DMS79 (cell line): ENCODE measurements at places on chromosomes 5 and 9.

DNA sequence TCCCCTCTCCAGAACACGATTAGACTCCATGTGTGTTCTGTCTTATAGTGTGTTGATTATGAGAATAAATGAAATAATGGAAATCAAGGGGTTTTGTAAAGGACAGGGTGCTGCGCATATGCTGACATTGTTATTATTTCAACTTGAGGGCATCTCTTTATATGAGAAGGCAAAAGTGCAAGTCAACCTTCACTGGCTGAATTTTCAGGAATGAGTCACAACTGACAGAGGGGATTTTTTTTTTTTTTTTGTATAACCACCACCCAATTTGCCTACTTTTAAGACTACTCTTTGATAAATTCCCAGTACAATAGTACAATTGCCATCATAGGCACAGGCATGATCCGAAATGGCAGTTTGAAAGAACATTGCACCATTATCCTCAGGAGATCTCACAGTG lies 419.2 kb upstream of the NMUR2 start:
- DNase-seq, result no peak

DNA sequence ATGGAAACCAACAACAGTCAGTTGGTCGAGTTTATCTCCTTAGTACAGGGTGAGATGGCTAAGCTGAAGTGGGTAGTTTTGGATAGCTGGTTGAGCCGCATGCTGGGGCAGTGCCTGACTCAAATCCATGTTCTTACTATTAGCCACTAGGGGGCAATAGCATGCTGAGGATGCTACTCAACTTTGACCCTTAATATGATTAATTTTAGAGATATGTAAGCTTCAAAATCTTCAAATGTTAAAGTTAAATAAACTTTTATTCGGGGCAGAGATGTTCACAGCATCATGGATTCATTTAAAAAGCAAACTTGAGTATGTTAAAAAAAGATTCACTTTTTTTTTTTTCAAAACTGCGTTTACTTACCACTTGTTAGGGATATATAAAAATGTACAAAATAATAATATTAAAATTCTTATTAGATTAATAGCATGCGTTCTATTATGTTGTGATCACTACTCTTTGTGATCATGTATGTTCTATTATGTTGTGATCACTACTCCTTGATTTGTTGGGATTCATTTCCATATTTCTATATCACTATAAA lies 57.0 kb downstream of the C9orf153 start:
- no peak for DNase-seq

DNA sequence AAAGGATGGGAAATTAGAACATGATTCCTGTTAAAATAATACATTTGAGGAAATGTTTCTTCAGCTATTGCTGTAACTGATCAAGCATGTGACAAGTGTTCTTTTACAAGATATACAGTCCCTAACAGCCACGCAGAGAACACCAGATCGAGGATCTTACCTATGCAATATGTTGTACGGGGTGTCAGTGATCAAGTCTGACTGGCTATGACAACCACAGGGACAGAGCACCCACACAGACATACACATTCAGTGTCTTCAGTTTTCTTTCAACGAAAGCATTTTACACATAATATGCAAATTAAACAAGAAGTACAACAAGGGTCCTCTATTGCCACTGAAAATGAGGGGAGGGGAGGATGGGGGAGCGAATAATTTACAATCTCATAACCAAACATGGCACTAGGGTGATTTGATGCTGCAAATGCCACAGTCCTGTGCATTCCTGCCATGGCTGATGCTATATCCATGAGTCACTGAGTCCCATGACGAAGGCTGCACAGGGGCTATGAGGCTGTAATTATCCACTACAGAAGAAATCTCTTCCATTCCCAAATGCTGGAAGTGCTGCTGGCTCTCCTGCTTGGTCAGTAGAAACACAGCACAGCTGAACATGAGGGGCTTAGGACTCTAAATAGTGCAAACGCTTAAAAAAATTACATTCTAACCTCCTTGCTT lies 118.2 kb downstream of the KLHL3 start:
- no peak for DNase-seq

- DNase-seq, result no peak
Measured at GRCh38 chr5:77156379-77156778, 54.1 kb upstream of the PDE8B start.

DNA sequence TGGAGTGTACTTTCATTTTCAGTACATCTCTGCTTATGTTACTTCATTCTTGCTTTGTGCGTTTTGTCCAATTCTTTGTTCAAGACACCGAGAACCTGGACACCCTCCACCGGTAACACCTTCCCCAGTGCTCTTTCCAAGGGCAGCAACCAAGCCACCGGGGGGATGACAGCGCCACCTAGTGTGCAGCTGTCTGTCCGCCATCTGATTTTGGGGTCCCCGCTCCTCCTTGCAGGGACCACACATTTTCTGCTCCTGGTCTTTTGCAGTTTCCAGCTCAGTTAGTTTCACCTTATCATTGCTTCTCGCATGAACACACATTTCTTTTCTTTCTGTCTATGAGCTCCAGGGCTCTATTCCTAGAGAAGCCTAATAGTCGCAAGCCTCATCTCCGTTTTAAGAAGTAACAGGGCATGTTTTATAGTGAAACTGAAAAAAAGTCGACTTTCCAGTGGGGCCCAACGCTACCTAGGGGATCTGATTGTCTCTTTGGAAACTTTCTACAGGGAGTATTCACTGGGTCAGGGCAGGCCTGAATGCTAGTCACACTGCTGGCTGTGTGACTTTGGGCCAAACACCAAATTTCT lies 152.1 kb downstream of the FSTL4 start:
- no peak for DNase-seq

DNA sequence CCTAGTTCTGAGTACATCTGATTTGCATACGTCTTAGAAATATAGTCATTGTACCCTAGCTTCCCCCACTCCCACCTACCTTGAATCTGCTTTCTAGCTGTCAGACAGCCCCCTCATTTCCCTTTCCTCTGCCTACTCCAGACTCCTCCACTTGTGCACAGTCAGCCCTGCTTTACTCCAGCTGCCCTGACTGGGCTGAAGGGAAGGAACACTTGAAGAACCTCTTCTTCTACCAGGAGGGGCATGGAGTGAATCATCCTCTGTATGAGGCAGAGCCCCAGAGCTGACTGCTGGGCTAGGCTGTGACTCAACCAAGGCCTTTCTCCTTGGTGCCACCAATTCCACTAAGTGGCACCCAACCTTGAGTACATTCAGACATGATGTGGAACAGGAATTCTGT lies 18.1 kb upstream of the ZFR start:
- DNase-seq, result no peak

DNA sequence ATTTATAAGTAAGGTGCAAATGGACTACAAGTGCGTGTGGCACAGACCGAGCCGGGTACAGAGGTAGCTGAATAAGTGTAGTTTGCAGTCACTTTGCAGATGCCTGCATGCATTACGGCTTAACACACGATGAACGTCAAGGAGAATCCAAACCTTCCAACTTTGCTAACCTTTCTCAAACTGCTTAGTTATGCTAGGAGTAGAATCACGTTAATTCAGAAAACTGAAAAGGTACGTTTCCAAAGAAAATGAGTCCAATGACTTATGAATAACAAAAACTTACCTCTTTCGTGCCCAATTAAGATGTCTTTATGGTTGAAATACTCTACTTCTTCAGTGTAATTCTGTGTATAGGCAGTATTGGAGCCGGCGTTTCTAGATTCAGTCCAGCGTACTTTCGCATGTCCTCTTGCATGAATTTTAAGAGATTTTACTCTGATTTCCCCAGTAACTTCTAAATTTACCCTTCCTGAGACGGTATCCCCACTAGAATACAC lies 539 bp downstream of the ARRDC3 start:
- no peak for DNase-seq

DNA sequence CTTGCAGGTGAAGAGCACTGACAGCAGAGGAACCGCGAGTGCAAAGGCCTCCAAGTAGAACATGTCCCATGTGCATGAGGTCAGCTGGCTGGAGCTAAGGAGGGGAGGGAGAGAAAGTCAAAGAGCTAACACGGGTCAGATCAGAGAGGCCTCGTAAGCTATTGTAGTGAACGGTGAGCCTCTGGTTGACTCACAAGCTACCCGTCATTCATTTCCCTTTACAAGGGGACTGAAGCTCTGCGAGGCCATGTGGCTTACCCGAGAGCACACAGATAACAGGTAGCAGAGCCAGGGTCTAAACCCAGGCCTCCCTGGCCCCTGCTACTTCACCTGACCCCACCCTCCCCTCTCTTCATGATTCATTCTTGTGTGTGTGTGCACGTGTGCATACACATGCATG lies 152.7 kb upstream of the ADRA1B start:
- DNase-seq, result no peak

DNA sequence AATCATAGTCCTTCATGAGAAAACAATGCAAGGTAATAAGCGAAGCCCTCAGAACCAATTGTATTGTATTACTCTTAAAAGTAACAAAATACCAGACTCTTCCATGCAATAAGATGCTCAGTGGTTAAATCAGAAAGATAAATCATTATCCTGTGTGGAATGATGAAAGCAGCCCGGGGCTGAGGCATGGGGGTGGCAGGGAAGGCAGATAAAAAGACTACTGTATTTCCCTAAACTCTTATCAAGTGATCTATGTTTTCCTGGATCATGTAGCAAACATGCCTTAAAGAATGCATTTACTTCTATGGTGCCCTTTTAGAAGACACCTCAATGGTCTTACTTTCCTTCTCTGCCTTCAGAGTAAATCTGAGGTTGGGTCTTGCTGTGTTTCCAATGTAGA lies 105.6 kb upstream of the DAPK1 start:
- DNase-seq, result no peak

- DNase-seq, result no peak
Measured at GRCh38 chr5:150234576-150235499, 45.0 kb downstream of the SLC6A7 start.

GRCh38 chr5:17227868-17228267 lies 10.4 kb downstream of the BASP1 start:
- no peak for DNase-seq

GRCh38 chr9:82732928-82733327 lies 330.0 kb downstream of the RASEF start:
- DNase-seq, result no peak

DNA sequence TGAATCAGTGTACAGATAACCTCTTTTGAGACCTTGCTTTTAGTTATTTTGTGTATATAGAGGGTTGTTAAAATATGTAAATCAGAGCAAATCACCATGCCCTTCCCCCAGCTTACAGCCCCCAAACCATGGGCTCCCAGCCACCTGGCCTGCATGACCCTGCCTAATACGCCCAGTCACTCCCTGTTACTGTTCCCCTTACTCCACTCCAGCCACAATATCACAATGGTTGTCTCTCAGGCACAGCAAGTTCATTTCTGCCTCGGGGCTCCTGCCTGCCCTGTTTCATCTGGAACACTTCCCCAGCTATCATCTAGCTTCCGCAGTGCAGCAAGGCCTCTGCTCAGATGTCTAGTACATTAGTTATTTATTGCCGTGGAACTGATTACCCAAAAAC lies 5.0 kb upstream of the CARD19 start:
- no peak for DNase-seq

DNA sequence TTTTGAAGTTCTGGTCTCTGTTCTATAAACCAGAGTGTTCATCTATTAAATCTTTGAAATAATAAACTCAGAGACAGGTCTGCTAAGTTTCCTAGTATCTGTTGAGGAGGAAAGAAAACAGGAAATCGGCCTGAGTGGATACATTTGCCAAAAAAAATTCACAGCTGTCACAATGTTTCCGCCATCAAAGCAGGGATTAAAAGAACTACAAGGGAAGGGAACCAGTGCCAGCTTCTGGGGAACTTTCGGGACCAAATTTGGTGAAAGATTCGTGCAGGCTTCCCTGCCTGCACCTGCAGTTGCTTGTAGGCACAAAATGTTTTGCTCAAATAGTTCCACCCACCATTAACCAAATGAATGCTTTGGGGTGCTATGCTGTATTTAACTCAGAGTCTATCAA lies 267.5 kb downstream of the MSX2 start:
- no peak for DNase-seq

DNA sequence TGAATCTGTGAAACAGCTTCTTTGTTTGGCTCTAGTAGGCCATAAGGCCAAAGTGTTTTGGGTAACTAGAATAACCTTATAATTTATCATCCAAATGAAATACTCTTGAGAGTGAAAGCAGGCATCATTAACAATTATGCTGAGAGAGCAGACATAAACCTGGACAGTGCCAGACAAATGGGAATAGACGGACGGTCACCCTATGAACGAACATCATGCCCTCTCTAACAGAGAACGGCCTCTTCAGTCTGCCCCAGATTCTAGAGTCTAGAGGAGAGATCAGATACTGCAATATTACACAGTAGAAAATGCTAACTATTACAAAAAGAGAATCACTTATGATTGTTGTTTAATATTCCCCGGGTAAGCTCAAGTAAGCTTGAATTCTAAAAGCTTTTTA lies 68.5 kb downstream of the APBA1 start:
- DNase-seq, result no peak

GRCh38 chr9:70428781-70429180 lies 14.3 kb upstream of the KLF9 start:
- no peak for DNase-seq

- no peak for DNase-seq
Measured at GRCh38 chr5:6728011-6728794, 15.0 kb downstream of the TENT4A start.

- no peak for DNase-seq
Measured at GRCh38 chr5:1492757-1493156, 31.0 kb downstream of the LPCAT1 start.

GRCh38 chr5:11504065-11504885 lies 400.0 kb downstream of the CTNND2 start:
- no peak for DNase-seq

- no peak for DNase-seq
Measured at GRCh38 chr9:71032779-71033178, 88.6 kb downstream of the TRPM3 start.

DNA sequence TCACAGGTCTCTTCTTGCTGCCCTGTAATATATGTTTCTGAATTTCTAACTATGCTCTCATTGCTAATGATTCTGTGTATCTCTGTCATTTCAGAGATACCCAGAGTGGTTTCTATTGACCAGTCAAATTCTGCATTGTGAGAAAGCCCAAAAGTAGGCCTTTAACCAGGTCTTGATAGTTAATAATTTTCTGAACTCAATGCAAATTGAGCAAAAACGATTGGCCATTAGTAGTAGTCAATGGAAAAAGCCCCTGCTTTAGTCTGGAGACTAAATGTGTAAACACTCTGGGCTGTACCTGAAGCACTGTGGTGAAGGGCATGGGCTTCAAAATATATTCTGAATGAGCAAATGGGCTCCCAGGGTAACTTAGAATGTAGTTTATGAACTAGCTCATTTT lies 307.6 kb downstream of the ARL15 start:
- no peak for DNase-seq

DNA sequence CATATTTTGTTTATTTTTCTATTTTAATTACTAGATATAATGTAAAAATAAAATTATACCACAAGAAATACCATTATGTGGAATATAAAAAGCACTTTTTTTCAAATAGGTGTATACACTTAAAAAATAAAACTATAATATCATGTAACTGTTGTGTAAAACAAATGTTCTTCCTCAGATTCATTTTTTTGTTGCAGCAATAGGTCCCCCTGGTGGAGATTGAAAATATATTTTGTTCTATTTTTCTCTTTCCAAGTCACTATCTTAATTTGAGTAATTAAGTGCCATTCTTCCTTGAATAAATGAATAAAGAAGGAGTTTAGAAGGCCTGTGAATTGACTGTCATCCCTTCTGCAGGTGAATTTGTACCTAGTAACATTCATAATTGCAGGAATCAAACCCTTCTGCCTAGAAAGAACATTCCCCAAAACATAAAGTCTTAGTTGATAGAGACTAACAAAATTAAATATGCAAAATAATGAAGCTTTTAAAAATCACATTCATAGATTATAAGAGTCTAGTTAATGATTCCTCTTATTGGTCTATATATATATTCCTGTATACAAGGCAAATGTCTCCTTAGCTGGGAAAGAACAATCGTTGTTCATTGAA lies 23.4 kb downstream of the CETN3 start:
- DNase-seq, result no peak
